ENCODE measurements at places on chromosomes 2 and 18. TPM values are rescaled to one million over a fixed set of nuclear protein-coding genes. Genes with fewer than 3 reads are reported as not detected.

DNA sequence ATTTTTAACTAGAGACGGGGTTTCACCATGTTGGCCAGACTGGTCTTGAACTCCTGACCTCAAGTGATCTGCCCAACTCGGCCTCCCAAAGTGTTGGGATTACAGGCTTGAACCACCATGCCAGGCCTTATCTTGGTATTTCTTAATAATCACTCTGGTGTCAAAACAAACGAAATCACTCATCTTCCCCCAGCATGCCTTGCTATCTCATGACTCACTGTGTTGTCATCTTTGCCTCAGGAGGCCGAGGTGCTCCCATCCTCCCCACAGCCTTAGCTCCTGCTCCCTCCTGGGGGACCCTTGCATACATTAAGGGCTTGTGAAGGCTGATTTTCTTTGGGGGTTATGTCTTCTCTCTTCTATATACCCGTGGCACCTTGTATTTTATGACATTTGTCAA, 250.1 kb upstream of the DPP10 start:
- H3K4me1 ChIP-seq: no peaks in the 10 kb centered on the region
- H3K36me3 ChIP-seq: no peaks in the 10 kb centered on the region
- H3K27ac ChIP-seq: no peak overlapping the region

Gene CHST9
- 6.4 TPM for total RNA-seq

- H3K36me3 ChIP-seq: no peaks in the 10 kb centered on the region
- H3K4me1 ChIP-seq: no peaks in the 10 kb centered on the region
- H3K27ac ChIP-seq: no peak overlapping the region
- no peaks in the 10 kb centered on the region for H3K27me3 ChIP-seq
- DNase-seq: no peak
These were observed 371.7 kb upstream of the MEX3C start for GRCh38 chr18:51569153-51569552.

- peaks cover 9% of the 10 kb centered on the region for H3K4me1 ChIP-seq
- no peak overlapping the region for H3K27ac ChIP-seq
- no peak overlapping the region for H3K4me3 ChIP-seq
- DNase-seq: no peak
These were observed 185.0 kb upstream of the RASGRP3 start for GRCh38 chr2:33291278-33292013.

DNA sequence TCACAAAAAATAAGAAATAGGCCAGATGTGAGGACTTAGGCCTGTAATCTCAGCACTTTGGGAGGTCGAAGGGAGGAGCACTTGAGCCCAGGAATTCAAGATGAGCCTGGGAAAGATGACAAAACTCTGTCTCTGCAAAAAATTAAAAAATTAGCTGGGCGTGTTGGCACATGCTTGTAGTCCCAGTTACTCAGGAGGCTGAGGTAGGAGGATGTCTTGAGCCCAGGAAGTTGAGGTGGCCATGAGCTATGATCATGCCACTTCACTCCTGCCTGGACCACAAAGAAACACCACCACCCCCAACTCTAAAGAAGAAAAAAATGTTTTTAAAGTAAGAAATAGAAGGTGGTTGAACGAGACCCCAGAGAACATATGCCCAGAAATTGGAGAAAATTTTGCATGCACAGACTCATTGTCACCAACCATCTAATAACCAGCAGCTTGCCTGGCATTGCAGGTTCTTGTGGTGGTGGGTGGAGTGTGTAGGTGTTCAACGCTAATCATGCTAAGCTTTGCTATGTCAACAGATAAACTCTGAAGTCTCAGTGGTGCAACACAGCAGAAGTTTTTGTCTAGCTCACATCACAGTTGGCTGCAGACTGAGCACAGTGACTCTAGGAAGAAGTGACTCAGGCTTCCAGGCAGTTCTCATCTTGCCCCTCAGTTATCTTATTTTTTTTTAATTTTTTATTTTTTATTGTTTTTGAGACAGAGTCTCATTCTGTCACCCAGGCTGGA, 18.6 kb downstream of the ARL4C start:
- no peaks in the 10 kb centered on the region for H3K27me3 ChIP-seq
- DNase-seq: no peak
- H3K4me1 ChIP-seq: no peaks in the 10 kb centered on the region
- no peak overlapping the region for H3K4me3 ChIP-seq
- no peaks in the 10 kb centered on the region for H3K36me3 ChIP-seq

- H3K27ac ChIP-seq: no peak overlapping the region
- no peaks in the 10 kb centered on the region for H3K4me1 ChIP-seq
- H3K36me3 ChIP-seq: no peaks in the 10 kb centered on the region
- no peaks in the 10 kb centered on the region for H3K27me3 ChIP-seq
- DNase-seq: no peak
These were observed 35.4 kb upstream of the FSHR start for GRCh38 chr2:49189512-49190225.

- no peak for DNase-seq
- no peak overlapping the region for H3K4me3 ChIP-seq
- H3K27ac ChIP-seq: no peak overlapping the region
- no peaks in the 10 kb centered on the region for H3K4me1 ChIP-seq
- H3K27me3 ChIP-seq: no peaks in the 10 kb centered on the region
These were observed 175.4 kb downstream of the DPP4 start for GRCh38 chr2:161898633-161899032.

GRCh38 chr2:58484221-58484620, 243.1 kb upstream of the FANCL start:
- DNase-seq: no peak
- H3K36me3 ChIP-seq: no peaks in the 10 kb centered on the region
- H3K27ac ChIP-seq: no peak overlapping the region
- H3K4me3 ChIP-seq: no peak overlapping the region
- H3K27me3 ChIP-seq: no peaks in the 10 kb centered on the region

- no peaks in the 10 kb centered on the region for H3K4me1 ChIP-seq
- H3K27me3 ChIP-seq: no peaks in the 10 kb centered on the region
- H3K4me3 ChIP-seq: peak within 1 kb of the TSS; percentile 67
- H3K36me3 ChIP-seq: no peaks in the 10 kb centered on the region
- peak; percentile 76 for DNase-seq
These were observed at the start of gene CD302 for GRCh38 chr2:159797543-159798375. Gene CD302, minus strand, starts transcription at chr2:159798208. Its CDS starts 10 bp downstream, at chr2:159798198.

GRCh38 chr2:11396467-11397445, 52.3 kb upstream of the ROCK2 start:
- H3K27me3 ChIP-seq: no peaks in the 10 kb centered on the region
- no peaks in the 10 kb centered on the region for H3K4me1 ChIP-seq
- no peaks in the 10 kb centered on the region for H3K36me3 ChIP-seq
- no peak for DNase-seq

GRCh38 chr2:9547262-9547991, 8.2 kb downstream of the ADAM17 start:
- no peaks in the 10 kb centered on the region for H3K36me3 ChIP-seq
- DNase-seq: no peak
- H3K27ac ChIP-seq: no peak overlapping the region
- no peak overlapping the region for H3K4me3 ChIP-seq
- H3K4me1 ChIP-seq: peaks cover 13% of the 10 kb centered on the region
- H3K27me3 ChIP-seq: no peaks in the 10 kb centered on the region

- H3K4me3 ChIP-seq: no peak overlapping the region
- no peaks in the 10 kb centered on the region for H3K27me3 ChIP-seq
- H3K36me3 ChIP-seq: no peaks in the 10 kb centered on the region
- DNase-seq: no peak
- H3K27ac ChIP-seq: no peak overlapping the region
These were observed 66.5 kb upstream of the TGIF1 start for GRCh38 chr18:3383381-3383915.

Gene LBX2
- 0.31 TPM for total RNA-seq

All from pancreas (tissue), 10 donors.